HT1080 (cell line): ENCODE measurements at places on chromosomes 12 and 14. TPM values are rescaled to one million over a fixed set of nuclear protein-coding genes. Genes with fewer than 3 reads are reported as not detected.

- no peak for DNase-seq
Observed at GRCh38 chr14:20730891-20731290, 14.8 kb upstream of the EDDM3A start.

DNA sequence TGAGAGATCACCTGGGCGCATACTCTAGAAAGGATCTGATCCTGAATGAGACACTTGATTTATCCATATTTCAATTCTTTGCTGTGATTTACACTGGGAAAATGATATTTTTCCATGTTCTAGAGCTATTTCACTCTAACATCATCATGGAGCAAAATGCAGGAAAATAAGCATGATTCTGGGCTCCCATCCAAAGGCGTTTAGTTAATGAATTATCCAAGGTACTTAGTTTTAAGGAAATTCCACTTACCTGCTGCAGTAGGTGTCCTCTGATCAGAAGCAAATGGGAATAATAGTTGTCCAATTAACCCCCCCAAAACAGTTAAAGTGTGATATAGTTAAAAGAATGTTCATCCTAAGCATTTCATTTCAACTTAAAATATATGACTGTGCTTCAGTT is 204.5 kb upstream of the PRKD1 start:
- DNase-seq, result no peak

FGF6 gene
- not detected in 2 replicates for total RNA-seq

- DNase-seq, result no peak
Observed at GRCh38 chr14:22227084-22227483, 361.9 kb downstream of the DAD1 start.

DNA sequence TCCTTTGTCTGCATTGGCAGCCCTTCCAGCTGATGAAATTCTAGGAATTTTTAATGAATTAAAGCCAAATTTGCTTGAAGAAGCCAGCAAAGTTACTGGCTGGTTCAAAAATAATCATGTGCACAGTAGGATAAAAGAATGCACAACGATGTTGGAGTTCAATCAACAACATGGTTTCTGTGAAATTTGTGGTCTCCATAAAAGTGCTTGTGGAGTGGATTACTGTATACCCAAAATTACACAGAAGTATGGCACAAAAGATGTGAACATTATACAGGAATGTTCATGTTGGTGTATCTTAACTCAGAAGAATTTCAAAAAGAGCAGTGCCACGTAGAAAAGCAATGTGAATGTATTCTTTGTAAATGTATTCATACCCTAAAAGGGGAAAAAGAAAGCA is 105.0 kb upstream of the METAP2 start:
- no peak for DNase-seq

RPS6KL1 gene
- not detected in 2 replicates for total RNA-seq

ANO2 gene
- total RNA-seq, result 1.0 and 1.4 TPM in 2 replicates

- DNase-seq, result peak; percentile 36
Observed at GRCh38 chr12:98955284-98955683, 310.2 kb downstream of the APAF1 start.

- DNase-seq, result no peak
Observed at GRCh38 chr14:34362641-34363251, 99.3 kb downstream of the SPTSSA start.

DNA sequence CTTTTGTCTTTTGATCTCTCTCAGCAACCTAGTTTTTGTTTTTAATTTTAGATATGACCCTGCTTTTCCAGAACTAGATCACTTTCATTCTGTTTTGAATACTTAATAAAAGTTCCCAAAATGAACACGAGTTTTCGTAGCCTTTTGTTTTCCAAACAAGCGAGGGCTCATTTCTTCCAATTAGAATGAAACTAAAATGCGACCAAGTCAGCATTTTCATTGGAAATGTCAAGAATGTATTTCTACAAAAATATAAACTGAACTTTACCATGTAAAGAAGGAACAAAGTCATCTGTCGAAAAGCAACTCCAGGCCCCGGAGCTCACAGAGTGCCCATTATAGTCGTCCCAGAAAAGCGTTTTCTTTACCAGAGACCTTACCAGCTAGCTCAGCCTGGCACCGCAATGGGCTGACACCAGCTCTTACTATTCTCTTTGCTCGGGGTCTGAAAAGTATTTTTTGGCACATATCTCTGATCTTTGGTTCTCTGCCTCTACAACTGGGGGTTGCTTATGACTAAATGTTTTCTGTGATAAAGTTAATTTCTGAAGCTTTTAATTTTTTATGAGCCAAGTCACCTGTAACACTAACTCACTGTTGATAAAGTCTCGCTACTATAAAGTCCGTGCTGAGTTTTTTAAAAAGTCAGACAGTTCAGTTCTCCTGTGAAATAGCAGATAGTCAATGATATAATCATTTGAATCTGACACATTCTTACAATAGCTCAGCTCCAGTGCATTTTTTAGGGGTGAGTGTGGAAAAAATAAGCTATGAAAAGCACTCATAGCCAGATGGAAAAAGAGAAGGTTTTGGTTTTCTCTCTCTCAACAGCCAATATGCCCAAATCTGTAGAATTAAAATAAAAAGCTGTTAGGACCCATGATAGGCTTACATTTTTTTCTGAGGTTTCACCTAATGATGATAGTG is 43.4 kb downstream of the SAMD4A start:
- no peak for DNase-seq

KCNC2 gene
- total RNA-seq, result not detected in 2 replicates

GLT1D1 gene
- total RNA-seq, result not detected in 2 replicates

- DNase-seq, result no peak
Observed at GRCh38 chr14:59776468-59776867, 94.1 kb downstream of the RTN1 start.

DRAM1 gene
- 11.0 and 20.8 TPM in 2 replicates for total RNA-seq

GRCh38 chr12:64688219-64688618 is 71.0 kb downstream of the GNS start:
- DNase-seq, result no peak

KRT2 gene
- total RNA-seq, result not detected in 2 replicates

DNA sequence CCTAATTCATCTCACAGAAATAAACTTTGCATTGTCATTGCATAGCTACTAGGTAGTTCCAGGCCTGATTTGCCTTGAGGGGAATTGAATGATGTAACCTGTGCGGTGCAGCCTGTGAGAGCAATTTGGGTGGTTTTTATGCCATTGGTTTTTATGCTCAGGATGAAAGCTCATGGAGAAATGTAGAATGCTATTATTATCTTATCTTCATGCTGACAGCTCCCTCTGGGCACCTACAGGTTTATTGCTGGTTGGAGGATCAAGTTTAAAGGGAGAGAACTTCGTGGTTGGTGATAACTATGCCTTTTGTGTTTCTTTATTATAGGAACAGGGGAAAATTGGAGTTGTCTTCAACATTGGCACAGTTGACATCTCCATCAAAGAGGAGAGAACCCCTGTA is 547.9 kb downstream of the DIO2 start:
- no peak for DNase-seq

- no peak for DNase-seq
Observed at GRCh38 chr14:25485381-25485780, 435.4 kb upstream of the STXBP6 start.

- no peak for DNase-seq
Observed at GRCh38 chr14:32205554-32205953, 2.5 kb upstream of the RNU6-8 start.

DNA sequence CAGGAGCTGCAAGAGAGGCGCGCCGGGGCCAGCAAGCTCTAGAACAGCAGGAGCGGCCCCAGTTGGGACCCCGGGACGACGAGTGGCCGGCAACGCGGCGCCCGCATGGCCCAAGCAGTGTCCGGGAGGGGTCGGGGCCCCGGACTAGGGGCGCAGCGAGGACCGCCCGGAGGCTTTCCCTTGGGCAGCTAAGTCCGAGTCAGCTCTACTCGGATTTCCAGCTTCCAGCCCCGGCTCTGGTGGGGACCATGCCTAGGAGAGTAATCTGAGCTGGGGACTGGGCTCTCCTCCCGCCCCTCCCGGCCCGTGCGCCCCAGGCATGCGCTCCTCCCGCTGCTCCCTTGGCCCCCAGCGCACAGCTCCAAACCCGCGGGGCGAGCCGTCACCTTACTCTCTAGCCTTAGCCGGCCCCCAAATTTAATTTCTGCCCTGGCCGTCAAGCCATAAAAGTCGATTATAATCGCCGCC is 41.6 kb upstream of the CAPRIN2 start:
- no peak for DNase-seq

- no peak for DNase-seq
Observed at GRCh38 chr14:98786456-98786855, 485.5 kb downstream of the BCL11B start.

SETD1B gene
- 2.8 and 5.0 TPM in 2 replicates for total RNA-seq

DNA sequence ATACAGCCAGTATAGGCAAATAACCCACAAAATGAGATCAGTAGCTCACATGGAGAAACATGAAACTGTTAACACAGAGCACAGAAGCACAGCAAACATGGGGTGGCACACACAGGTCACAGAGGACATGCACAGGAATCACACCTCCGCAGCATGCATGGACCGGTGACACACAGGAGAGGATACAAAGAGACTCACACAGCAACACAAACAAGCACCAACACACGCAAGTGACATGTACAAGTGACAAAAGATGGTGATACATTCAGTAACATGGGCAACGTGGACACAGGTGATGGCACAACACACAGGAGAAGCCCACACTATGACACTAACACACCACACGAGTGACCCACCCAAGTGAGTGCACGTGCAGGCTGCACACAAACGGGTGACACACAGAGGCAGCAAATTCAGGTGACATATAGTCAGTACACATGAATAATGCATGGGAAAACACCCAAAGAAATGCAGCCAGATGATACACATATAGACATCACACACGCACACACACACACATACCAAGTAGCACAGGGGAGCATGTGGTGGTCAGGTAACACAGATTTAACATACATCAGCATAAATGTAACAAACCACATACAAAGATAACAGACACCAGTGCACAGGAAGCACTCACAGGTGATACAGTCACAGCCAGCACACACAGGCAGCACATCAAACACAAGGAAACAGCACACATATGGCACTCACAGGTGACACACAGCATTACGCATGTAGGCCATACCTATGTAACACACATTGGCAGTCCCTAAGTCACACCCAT is 216.0 kb upstream of the SFSWAP start:
- no peak for DNase-seq

B3GNT4 gene
- 0.13 and 0.51 TPM in 2 replicates for total RNA-seq

DNA sequence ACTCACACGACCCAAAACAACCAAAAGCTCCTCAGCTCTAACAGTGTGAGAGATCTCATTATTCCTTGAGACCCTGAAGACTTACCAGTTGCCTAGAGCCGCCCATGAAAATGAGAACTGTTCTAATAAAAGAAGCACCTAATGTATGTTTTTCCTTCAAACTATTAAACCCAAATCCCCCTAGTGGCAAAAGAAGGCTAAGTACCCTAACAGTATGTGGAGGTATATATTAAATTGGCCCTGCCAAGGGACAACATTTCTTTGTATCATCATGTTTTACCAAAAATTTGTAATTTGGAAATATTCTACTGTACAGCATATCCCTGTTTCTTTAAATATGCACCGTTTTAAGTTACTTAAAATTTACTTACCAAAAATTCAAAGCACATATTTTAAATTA is 38.0 kb upstream of the PPFIA2 start:
- no peak for DNase-seq

- no peak for DNase-seq
Observed at GRCh38 chr12:99704036-99704435, 56.5 kb downstream of the GARIN6 start.

DNA sequence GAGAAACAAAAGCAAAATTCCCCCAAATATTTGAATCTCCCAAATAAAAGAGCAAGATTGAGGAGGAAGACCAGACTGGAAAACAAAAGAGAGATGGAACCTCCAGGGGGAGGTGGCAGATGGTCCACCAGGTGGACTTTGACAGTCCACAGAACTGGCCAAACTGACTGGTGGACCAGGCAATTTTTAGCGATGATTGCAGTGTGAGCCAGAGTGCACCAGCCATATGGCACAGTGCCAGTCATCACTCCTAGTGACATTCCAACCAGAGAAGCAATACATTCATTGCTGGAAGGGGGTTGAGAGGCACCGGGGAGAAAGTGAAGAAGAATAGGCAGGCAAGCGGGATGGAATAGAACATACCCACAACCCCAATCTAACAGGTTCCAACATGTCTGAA is 182.9 kb downstream of the EXOC5 start:
- no peak for DNase-seq

GRCh38 chr12:1173781-1174617 is 183.0 kb downstream of the ERC1 start:
- no peak for DNase-seq

DNA sequence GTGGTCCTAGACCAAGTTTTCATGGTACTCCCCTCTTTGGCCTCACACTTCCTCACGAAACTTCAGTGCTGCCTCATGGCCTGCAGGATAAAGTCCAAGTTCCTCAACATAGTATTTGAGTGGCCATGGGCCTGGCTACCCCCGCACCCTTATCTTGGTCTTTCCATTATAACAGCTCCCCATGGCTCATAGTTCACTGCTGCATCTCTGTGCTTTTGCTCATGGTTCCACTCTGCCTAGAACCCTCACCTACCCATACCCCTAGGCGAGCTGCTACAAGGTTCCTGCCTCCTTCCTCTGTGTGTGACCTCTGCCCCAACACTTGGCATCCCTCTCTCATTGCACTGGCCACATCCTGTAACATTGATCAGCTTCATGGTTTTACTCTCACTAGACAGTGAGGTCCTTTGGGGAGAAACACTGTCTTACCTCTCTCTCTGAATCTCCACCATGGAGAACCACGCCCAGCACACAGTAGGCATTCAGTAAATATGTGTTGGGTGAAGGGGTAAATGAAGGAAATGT is 158.9 kb downstream of the GPR65 start:
- DNase-seq, result no peak

- no peak for DNase-seq
Observed at GRCh38 chr14:61326146-61326545, 4.8 kb downstream of the PRKCH start.

PDE3A gene
- total RNA-seq, result 0.40 and 0.43 TPM in 2 replicates

DNA sequence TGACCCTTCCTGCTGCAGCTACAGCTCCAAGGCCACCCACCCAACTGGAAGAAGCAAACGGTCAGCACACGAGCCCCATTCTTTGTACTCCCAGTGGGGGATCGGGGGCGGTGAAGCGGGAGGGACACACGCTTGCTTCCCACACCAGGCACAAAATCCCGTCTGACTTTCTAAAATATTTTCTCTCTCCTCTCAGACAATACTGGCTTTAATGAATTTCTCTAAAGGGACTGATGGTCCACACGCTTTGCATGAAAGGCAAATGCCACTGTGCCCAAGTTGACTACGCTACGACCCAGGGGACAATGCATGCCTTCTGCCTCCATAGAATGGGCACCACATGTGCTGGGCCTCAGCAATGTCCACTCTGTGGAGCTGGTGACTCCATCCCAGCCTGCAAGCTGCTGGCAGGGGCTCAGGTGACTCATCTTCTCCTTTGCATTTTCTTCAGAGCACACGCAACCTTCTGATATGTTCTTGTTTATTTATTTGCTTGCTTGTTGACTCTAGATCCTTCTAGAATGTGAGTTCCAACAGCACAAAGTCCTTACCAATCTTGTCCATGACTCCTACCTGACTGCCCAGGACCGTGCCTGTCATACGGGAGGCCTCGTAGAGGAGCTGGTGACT is 15.6 kb downstream of the SYNE3 start:
- DNase-seq, result peak; percentile 69

DNA sequence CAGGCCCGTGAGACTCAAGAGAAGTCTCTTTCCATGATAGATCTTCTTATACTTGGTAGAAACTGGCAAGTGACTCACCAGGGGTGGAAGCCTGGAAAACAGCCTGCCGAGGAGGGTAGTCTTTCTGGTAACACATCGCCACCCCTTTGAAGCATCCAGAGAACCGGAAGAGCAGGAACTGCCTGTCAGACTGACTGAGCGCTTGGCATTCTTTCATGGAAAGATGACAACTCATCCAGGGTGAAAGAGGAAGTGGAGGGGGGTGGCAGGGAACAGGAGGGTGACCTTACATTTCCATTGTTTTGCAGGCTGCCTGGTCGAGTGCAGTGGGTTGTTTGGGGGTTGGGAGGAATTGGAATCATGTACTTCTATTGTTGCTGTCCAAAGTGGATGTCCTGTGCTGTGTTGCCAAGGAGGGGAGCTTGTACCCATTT is 34.5 kb downstream of the PRKCH start:
- peak; percentile 98 for DNase-seq
